Suprapubic skin (tissue), 4 donors: ENCODE measurements at places on chromosomes 6 and 20. TPM values are rescaled to one million over a fixed set of nuclear protein-coding genes. Genes with fewer than 3 reads are reported as not detected.

- H3K4me3 ChIP-seq, result no peak overlapping the region
- no peaks in the 10 kb centered on the region for H3K27me3 ChIP-seq
- H3K36me3 ChIP-seq, result no peaks in the 10 kb centered on the region
- H3K27ac ChIP-seq, result no peak overlapping the region
- no peaks in the 10 kb centered on the region for H3K4me1 ChIP-seq
- no peak for DNase-seq
Observed at GRCh38 chr6:166849749-166850183, 106.6 kb downstream of the RNASET2 start.

PLAGL2 gene
- 13.0 TPM for total RNA-seq

GRCh38 chr6:154526996-154527395 is 16.5 kb upstream of the CNKSR3 start:
- no peaks in the 10 kb centered on the region for H3K36me3 ChIP-seq
- no peaks in the 10 kb centered on the region for H3K4me1 ChIP-seq
- no peak overlapping the region for H3K27ac ChIP-seq
- H3K4me3 ChIP-seq, result no peak overlapping the region
- no peak for DNase-seq
- H3K27me3 ChIP-seq, result no peaks in the 10 kb centered on the region

DNA sequence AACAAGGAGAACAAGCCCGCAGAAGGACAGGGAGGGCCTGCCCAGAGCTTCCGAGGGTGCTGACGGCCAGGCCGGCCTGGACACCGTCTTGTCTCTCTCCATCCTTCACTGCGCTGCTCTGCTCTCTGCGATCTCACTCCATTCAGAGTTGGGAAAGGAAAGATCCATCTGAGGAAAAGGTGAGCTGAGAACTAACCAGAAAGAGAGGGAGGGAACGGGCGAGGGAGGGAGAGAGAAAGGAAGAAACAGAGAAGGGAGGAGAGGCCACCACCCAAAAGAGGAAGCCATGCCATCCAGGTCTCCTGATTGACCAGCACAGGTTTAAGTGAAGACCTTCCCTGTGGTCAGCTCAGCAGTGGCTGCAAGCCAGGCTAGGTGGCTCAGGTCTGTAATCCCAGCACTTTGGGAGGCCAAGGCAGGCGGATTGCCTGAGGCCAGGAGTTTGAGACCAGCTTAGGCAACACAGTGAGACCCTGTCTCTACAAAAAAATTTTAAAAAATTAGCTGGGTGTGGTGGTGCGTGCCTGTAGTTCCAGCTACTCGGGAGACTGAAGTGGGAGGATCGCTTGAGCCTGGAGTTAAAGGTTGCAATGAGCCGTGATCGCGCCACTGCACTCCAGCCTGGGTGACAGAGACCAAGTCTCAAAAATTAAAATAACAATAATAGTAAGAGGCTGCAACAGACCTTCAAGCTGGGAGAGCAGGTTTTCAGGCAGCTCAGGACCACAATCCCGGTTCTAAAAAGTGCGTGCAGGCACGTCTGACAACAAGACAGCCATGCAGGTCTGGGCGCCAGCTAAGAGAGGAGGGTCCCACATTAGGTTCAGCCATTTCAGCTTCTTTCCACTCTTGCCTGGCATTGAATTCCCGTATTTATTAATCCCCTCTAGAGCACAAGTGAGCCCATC is 34.2 kb upstream of the DLGAP4 start:
- H3K27me3 ChIP-seq, result peaks cover 13% of the 10 kb centered on the region
- H3K36me3 ChIP-seq, result no peaks in the 10 kb centered on the region
- no peak overlapping the region for H3K27ac ChIP-seq
- H3K4me1 ChIP-seq, result no peaks in the 10 kb centered on the region
- H3K4me3 ChIP-seq, result no peak overlapping the region

HNF4A gene
- total RNA-seq, result not detected

DNA sequence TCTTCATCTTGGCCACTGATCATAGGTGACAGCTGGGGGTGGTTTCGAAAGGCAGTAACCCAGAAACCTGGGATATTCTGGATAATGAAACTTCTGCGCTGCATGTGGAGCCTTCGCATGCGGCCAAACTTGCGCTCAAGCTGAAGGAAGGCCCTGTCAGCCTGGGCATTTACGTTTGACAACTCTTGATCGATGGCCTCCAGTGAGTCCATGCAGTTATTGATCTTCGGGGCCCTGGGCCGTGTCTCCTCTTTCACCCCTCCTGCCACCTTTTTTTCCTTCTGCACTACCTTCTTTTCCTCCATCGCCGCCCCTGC is 729 bp downstream of the TSPYL4 start:
- peak overlapping the region; percentile 93 for H3K4me3 ChIP-seq
- no peaks in the 10 kb centered on the region for H3K36me3 ChIP-seq
- no peak for DNase-seq
- no peaks in the 10 kb centered on the region for H3K27me3 ChIP-seq

PCSK2 gene
- total RNA-seq, result 5.2 TPM

- H3K36me3 ChIP-seq, result no peaks in the 10 kb centered on the region
- H3K27ac ChIP-seq, result peak overlapping the region; percentile 89
- H3K27me3 ChIP-seq, result no peaks in the 10 kb centered on the region
Observed at GRCh38 chr20:22288957-22289356, 295.4 kb downstream of the FOXA2 start.

SSTR4 gene
- not detected for total RNA-seq

DNA sequence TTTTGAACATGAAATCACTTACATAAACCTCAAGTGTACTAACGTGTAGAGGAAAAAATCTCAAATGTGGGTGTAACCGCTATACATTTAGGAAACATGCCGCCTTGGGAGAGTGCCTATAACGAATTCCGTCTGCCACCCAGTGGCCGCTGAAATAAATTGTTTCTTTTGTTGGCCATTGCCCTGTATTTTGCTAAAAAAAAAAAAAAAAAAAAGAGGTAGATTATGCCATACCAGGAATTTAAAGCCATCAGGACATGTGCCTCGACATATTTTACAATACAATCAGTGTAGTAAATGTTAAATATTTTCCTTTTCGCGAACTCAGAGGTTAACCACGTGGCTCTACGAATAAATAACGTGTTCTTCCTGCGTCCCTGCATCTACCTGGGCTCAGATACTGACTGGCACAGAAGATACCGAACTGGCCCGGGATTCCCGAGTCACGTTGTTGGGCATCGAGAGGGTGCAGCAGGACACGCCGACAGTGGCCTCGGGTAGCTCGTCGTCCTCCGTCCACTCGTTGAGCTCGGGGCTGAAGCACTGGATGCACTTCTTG is 14.3 kb downstream of the KLHL31 start:
- DNase-seq, result no peak
- H3K27ac ChIP-seq, result peak overlapping the region; percentile 83

- H3K27ac ChIP-seq, result no peak overlapping the region
- no peaks in the 10 kb centered on the region for H3K36me3 ChIP-seq
- H3K4me1 ChIP-seq, result no peaks in the 10 kb centered on the region
- no peak for DNase-seq
- no peaks in the 10 kb centered on the region for H3K27me3 ChIP-seq
Observed at GRCh38 chr6:78835817-78836216, 31.5 kb upstream of the IRAK1BP1 start.

RAB44 gene
- 0.17 TPM for total RNA-seq

GRCh38 chr6:170013815-170014214 is 262.4 kb downstream of the ERMARD start:
- H3K36me3 ChIP-seq, result no peaks in the 10 kb centered on the region
- peaks cover 3% of the 10 kb centered on the region for H3K27me3 ChIP-seq
- no peak overlapping the region for H3K27ac ChIP-seq
- H3K4me1 ChIP-seq, result peaks cover 8% of the 10 kb centered on the region
